ENCODE measurements at places on chromosomes 7 and 10. TPM values are rescaled to one million over a fixed set of nuclear protein-coding genes. Genes with fewer than 3 reads are reported as not detected.

- H3K27me3 ChIP-seq = no peaks in the 10 kb centered on the region
- H3K4me3 ChIP-seq = peak overlapping the region; percentile 95
- H3K36me3 ChIP-seq = no peaks in the 10 kb centered on the region
- H3K27ac ChIP-seq = peak overlapping the region; percentile 88
Measured at GRCh38 chr10:124743191-124744101, 732 bp downstream of the FAM53B start.

DNA sequence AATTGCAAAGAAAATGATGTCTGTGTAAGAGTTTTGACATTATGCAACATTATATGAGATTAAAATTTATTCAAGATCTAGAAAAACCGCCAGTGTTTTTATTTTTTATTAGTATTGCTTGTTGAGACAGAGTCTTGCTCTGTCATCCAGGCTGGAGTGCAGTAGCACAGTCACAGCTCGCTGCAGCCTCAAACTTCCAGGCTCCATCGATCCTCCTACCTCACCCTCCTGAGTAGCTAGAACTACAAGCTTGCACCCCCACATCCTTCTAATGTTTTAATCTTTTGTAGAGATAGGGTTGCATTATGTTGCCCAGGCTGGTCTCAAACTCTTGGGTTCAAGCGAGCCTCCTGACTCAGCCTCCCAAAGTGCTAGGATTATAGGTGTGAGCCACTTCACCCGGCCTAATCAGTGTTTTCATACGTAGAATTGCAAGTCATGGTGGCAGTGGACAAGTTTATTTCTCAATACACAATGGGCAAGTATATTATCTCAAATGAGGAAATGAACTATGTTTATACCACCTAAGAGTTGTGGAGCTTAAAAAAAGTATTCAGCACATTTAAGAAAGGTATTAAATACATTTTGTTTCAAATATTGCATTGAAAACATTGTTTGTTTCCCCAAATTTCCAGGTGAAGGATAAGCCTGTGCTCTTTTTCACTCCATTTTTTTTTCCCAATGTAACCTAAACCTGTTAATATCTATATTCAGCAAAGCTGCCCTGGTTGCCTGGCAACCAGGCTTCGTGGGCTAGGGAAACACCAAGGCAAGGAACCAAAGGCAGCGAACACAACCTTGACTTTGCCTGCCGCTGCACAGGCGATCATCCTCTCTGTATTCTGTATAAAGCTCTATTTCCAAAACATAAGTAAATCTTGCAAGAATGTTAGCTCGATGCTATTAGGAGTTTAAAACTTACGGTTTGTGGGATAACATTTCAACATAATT is 163.9 kb downstream of the CACNB2 start:
- DNase-seq = no peak
- no peaks in the 10 kb centered on the region for H3K27me3 ChIP-seq
- H3K27ac ChIP-seq = no peak overlapping the region
- no peak overlapping the region for H3K4me3 ChIP-seq
- H3K4me1 ChIP-seq = no peaks in the 10 kb centered on the region

DNA sequence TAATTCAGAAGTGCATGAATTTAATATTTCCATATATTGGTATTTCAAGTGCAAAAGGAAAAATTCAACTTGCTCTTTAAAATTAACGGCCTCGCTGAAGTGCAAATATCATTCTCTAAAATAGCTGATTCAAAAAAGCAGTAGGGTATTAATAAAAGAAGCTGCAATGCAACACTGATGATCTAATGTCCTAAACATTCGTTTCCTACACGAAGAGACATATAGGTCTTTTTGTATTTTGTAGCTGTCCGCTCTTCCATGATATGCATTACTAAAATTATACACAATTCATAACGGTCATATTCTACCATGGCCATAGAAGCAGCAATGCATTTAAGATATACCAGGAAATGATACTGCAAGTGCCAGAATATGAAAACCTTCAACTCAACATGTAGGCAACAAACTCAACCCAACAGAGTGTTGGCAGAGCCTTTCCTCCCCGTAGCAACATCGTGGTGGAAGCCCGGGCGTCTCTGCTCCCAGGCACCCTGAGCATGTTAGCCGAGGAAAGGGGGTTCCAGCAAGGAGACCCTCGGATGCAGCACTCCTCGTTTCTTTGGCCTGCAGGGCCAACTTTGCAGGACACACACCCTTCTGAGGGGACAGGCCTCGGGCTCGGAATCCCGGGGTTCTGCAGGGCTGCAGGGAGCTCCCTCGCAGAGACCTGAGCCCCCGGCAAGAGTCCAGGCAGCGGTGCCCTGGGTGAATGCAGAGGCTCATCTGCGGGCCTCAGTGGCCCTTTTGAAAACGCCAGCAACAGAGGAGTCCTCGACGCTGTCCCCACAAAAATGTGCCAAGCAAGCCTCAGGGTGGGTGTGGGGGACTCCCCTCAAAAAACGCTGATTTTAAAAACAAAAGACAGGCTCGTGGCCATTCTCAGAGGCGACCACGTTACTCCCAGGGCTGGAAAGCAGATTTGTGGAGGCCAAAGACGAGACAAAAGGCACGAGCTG is 1.6 kb downstream of the FAM171A1 start:
- DNase-seq = no peak
- H3K36me3 ChIP-seq = no peaks in the 10 kb centered on the region
- H3K4me1 ChIP-seq = peaks cover 10% of the 10 kb centered on the region

DNA sequence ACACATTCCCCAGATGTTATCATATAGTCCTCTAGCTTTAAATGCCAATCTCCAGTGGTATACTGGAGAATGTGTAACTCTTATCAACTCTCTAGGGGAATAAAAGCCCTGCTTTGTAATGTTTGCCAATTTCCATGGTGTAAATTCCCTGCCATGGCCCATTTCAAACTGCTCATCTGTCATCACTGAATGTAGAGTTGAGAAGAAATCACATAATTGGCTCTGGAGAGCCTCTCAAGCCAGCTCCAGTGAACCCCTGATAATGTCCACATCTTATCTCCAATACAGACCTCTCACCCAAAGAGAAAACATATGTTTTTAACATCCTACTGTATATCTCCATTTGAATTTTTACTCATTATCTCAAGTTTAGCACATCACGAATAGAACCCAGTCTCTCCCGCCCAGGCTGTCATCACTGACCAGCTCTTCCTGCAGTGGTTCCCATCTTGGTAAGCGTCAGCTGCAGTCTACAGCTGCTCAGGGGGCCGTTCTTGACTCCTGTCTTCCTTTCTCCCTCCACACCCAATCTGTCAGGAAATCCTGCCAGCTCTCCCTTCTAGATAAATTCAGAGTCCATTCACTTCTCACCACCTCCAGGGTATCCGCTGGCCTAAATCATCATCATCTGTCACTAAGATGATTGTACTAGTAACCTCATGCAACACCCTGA is 332.4 kb downstream of the FRMD4A start:
- no peaks in the 10 kb centered on the region for H3K27me3 ChIP-seq
- H3K4me1 ChIP-seq = no peaks in the 10 kb centered on the region
- no peak for DNase-seq
- H3K4me3 ChIP-seq = no peak overlapping the region
- no peak overlapping the region for H3K27ac ChIP-seq
- no peaks in the 10 kb centered on the region for H3K36me3 ChIP-seq

- no peak overlapping the region for H3K27ac ChIP-seq
- no peak for DNase-seq
- H3K4me1 ChIP-seq = no peaks in the 10 kb centered on the region
- no peaks in the 10 kb centered on the region for H3K36me3 ChIP-seq
- no peaks in the 10 kb centered on the region for H3K27me3 ChIP-seq
Measured at GRCh38 chr10:88159127-88159829, 295.9 kb downstream of the PTEN start.

GRCh38 chr10:90328896-90329295 is 528.9 kb downstream of the HTR7 start:
- H3K27ac ChIP-seq = no peak overlapping the region
- H3K27me3 ChIP-seq = no peaks in the 10 kb centered on the region
- no peak for DNase-seq
- no peak overlapping the region for H3K4me3 ChIP-seq

DNA sequence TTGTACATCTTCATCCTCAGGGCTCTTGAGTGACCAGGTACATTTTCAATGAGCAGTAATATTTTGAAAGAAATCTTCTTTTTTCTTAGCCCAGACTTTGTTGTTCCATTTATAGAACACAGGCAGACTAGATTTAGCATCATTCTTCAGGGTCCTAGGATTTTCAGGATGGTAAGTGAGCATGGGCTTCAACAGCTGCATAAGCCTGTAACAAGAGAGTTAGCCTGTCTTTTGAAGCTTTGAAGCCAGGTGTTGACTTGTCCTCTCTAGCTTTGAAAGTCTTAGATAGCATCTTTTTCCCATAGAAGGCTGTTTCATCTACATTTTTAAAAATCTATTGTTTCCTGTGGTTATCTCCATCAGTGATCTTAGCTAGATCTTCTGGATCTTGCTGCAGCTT is 4.5 kb upstream of the NDUFA5 start:
- H3K27ac ChIP-seq = no peak overlapping the region
- DNase-seq = no peak
- H3K4me1 ChIP-seq = peaks cover 12% of the 10 kb centered on the region
- H3K4me3 ChIP-seq = no peak overlapping the region

Gene FRMD4A
- 13.3 TPM for polyA plus RNA-seq

Gene OR2A5
- 0.02 TPM for polyA plus RNA-seq

Gene OR2A1
- 0.07 TPM for polyA plus RNA-seq

Gene BUB3
- 76.6 TPM for polyA plus RNA-seq

Gene LEP
- polyA plus RNA-seq = 0.05 TPM

Gene ACSL5
- 15.9 TPM for polyA plus RNA-seq

Gene GPR26
- polyA plus RNA-seq = 0.02 TPM

Gene NOBOX
- polyA plus RNA-seq = not detected

Gene WDR86
- polyA plus RNA-seq = 1.3 TPM
